Caco-2 (cell line): ENCODE measurements at places on chromosomes 2 and 18. TPM values are rescaled to one million over a fixed set of nuclear protein-coding genes. Genes with fewer than 3 reads are reported as not detected.

DNA sequence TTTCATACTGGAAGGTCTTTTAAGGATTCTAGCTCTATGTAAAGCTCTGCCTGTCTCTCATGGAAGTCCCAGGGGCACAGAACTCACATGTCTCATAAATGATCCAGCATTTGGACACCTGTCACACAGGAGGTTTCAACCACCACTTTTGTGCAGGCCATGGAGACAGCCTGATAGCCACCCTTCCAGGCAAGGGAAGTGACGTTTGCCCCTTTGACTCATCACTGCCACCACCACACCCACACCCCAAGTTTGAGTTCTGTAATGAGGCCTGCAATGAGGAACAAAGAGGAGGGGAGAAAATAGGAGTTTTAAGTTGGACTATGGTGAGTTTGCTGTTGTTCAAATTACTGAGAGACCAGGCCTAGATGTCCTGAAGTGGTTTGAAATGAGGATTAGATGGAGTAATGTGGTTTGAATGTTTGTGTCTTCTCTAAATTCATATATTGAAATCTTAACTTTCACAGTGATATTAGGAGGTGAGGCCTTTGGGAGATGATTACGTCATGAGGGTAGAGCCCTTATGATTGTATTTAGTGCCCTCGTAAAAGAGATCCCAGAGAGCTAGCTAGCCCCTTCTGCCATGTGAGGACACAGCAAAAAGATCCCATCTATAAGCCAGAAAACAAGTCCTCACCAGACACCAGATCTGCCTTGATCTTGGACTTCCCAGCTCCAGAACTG, 175.3 kb upstream of the EPHA4 start:
- no peaks in the 10 kb centered on the region for H3K36me3 ChIP-seq
- no peak overlapping the region for H3K27ac ChIP-seq
- no peaks in the 10 kb centered on the region for H3K4me1 ChIP-seq
- H3K27me3 ChIP-seq, result no peaks in the 10 kb centered on the region
- H3K4me3 ChIP-seq, result no peak overlapping the region

DNA sequence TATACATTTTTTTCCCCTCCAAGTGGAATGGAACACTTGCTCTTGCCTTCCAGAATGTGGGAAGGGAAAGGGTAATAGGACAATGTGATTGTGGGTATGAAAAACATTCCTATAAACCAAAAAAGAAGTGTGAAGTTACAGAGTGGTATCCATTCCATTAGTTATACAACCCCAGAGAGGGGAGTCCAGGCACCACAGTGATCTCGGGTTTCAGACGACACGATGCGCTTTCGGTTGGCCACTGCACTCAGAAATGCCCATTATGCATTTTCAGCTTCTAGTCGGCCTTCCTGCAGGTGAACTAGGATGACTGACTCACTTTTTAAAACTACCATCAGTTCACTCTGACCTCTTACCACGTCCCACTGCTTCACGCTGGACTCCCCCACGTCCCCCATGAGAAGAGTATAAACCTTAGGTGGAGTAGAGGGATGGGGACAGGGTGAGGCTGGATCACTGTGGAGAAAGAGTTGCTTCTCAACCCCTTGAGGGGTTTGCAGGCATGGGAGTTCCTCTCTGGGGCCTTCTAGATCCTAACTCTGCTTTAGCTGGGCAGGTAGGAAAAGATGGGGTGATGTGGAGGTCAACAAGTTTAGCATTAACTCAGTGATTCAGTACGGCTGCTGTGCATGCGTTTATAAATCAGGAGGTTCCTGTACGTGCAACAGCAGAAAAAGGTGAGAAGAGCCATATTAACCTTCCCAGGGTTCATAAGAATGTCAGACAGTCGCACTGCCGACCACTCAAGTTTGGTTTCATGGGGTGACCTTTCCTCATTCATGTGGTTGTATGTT, 50.5 kb downstream of the ZNF532 start:
- H3K27ac ChIP-seq, result no peak overlapping the region
- no peak for DNase-seq
- H3K36me3 ChIP-seq, result no peaks in the 10 kb centered on the region
- no peaks in the 10 kb centered on the region for H3K4me1 ChIP-seq
- H3K4me3 ChIP-seq, result no peak overlapping the region

Gene AOX1
- total RNA-seq, result 0.74 and 0.79 TPM in 2 replicates

Gene C2orf42
- total RNA-seq, result 12.7 and 14.8 TPM in 2 replicates

Gene CDH2
- 0.81 and 1.4 TPM in 2 replicates for total RNA-seq

Gene CHRND
- total RNA-seq, result not detected in 2 replicates

GRCh38 chr2:71925268-71926088, 222.2 kb downstream of the CYP26B1 start:
- no peaks in the 10 kb centered on the region for H3K36me3 ChIP-seq
- H3K4me3 ChIP-seq, result no peak overlapping the region
- no peak overlapping the region for H3K27ac ChIP-seq
- H3K27me3 ChIP-seq, result no peaks in the 10 kb centered on the region
- peaks cover 6% of the 10 kb centered on the region; the same call in 1 of the 2 replicates for H3K4me1 ChIP-seq

GRCh38 chr18:21714474-21714873, 9.9 kb upstream of the ABHD3 start:
- no peak overlapping the region for H3K27ac ChIP-seq
- H3K36me3 ChIP-seq, result no peaks in the 10 kb centered on the region
- no peaks in the 10 kb centered on the region for H3K4me1 ChIP-seq
- no peak for DNase-seq
- no peaks in the 10 kb centered on the region for H3K27me3 ChIP-seq
- H3K4me3 ChIP-seq, result no peak overlapping the region

DNA sequence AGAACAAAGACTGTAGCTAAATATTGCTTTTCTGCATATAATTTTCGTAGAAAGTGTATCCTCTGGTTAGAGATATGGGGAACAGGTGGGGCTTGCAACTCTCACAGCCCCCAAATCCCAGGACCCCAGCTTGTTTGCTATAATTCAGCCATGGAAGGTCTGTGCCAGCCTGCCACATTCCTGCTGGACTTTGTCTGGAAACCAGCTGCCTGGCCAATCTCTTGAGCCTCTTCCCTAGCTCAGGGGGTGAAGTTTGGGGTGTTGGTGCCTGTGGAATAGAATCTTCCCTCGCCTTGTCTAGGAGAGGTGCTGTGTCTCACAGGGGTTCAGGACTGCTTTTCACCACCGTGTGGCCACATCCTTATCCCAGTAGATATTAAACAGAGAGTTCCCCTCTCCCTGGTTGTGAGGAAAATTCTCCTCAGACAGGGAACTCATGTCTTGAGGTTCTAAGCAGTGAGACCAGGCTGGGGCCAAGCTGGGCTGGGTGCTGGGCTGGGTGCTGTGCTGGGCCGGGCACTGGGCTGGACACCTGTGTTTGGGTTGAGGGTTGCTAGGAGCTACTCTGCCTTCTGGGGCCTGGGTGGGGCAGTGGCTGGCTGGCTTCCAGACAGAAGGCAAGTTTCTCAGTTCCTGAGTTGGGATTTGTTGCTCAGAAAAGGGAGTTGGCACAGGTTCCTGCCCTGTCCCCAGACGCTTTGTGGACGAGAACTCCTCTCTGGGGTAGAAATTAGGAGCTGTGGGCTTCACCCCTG, 12.3 kb downstream of the TOGARAM2 start:
- no peaks in the 10 kb centered on the region for H3K36me3 ChIP-seq
- H3K4me1 ChIP-seq, result peaks cover 9% of the 10 kb centered on the region; the same call in 1 of the 2 replicates
- no peak overlapping the region for H3K4me3 ChIP-seq
- no peak overlapping the region for H3K27ac ChIP-seq
- H3K27me3 ChIP-seq, result no peaks in the 10 kb centered on the region
- no peak for DNase-seq

GRCh38 chr2:22703286-22703920, 681.6 kb upstream of the KLHL29 start:
- no peaks in the 10 kb centered on the region; the same call in 1 of the 2 replicates for H3K27me3 ChIP-seq
- no peaks in the 10 kb centered on the region for H3K36me3 ChIP-seq
- no peaks in the 10 kb centered on the region for H3K4me1 ChIP-seq

Gene DES
- 0.86 TPM in 1 of 2 replicates, not detected in the other for total RNA-seq

- no peak for DNase-seq
- no peaks in the 10 kb centered on the region for H3K4me1 ChIP-seq
- no peak overlapping the region for H3K4me3 ChIP-seq
- H3K36me3 ChIP-seq, result no peaks in the 10 kb centered on the region
- no peaks in the 10 kb centered on the region for H3K27me3 ChIP-seq
Observed at GRCh38 chr18:68837665-68838451, 40.0 kb downstream of the CCDC102B start.

DNA sequence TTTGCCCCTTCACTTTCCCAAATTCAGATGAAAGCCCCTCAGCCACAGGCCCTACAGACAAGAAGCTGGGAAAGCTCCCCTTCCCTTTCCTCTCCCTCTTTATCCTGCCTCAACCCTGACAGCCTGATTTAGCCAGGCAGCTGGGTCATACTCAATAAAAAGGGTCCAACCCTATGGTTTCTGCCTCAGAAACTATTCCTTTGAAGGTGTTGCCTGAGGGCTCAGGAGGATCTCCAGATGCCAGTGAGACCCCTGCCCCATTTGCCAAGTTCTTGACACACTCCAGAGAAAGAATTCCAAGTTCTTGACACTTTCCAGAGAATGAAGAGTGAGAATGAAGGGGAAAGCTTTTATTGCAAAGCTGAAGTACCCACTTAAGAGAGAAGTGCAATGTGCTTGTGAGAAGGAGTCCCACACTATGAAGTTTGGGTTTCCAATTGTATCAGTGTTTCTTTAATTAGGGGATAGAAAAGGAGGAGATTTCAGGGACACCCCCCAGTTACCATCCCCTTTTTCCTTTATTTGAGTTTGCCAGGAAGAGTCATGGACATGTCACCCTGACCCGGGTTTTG, 576.2 kb downstream of the METTL4 start:
- no peak overlapping the region for H3K27ac ChIP-seq
- H3K4me1 ChIP-seq, result peaks cover 25% of the 10 kb centered on the region
- no peak for DNase-seq
- no peaks in the 10 kb centered on the region for H3K27me3 ChIP-seq

DNA sequence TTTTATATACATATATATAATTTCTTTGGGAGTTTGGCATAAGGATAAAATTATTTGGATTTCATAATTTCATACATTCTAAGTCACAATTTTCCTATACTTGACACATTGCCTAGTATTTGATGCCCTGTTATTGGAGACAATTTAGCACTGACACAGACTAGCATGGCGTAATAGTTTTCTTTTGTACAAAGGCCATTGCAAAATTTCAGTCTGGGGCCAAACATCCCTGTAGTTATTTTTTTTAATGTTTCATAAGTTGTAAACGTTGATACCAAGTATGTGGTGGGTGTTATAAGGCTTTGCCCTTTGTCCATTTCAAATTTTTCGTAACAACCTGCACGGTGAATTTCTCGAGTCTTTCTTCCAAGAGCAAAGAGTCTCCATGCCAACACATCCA, 95.7 kb upstream of the NRP2 start:
- DNase-seq, result no peak
- H3K4me1 ChIP-seq, result no peaks in the 10 kb centered on the region
- H3K27me3 ChIP-seq, result no peaks in the 10 kb centered on the region
- no peak overlapping the region for H3K27ac ChIP-seq
- H3K4me3 ChIP-seq, result no peak overlapping the region

- H3K27me3 ChIP-seq, result no peaks in the 10 kb centered on the region
- peak; percentile 37 for DNase-seq
- H3K4me3 ChIP-seq, result no peak overlapping the region
- no peaks in the 10 kb centered on the region for H3K36me3 ChIP-seq
- H3K4me1 ChIP-seq, result peaks cover 15% of the 10 kb centered on the region
- no peak overlapping the region for H3K27ac ChIP-seq
Observed at GRCh38 chr18:34729264-34729663, 19.2 kb downstream of the DTNA start.

Gene CASP8
- total RNA-seq, result 32.1 and 33.4 TPM in 2 replicates

DNA sequence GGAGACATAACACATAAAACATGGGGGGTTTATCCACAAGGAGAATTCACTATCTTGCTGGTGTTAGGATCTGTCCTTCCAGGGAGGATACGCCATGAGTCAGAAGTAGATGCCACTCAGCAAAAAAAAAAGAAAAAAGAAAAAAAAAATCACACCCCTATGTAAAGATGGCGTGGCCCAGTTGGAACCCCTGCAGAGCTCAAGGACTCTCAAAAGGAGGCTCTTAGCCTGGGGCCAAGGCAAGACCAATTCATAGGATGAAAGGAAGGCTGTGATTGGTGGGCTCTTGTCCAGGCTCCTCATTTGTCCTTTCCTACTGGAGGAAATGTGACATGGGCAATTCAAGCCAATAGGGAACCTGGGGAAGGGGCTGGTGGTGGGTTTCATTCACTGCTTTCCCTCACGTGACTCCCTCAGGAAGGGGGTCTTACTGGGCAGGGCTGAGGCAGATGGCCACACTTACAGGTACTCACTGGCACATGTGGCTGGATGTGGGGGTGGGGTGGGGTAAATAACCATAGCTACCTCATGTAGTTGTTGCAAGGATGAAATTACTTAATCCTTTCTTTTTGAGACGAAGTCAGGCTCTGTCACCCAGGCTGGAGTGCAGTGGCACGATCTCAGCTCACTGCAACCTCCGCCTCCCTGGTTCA, 38.7 kb upstream of the HAAO start:
- H3K36me3 ChIP-seq, result no peaks in the 10 kb centered on the region
- no peak overlapping the region for H3K4me3 ChIP-seq
- H3K27me3 ChIP-seq, result no peaks in the 10 kb centered on the region
- peaks cover 12% of the 10 kb centered on the region for H3K4me1 ChIP-seq

Gene ARHGAP25
- total RNA-seq, result 0.48 and 0.58 TPM in 2 replicates

DNA sequence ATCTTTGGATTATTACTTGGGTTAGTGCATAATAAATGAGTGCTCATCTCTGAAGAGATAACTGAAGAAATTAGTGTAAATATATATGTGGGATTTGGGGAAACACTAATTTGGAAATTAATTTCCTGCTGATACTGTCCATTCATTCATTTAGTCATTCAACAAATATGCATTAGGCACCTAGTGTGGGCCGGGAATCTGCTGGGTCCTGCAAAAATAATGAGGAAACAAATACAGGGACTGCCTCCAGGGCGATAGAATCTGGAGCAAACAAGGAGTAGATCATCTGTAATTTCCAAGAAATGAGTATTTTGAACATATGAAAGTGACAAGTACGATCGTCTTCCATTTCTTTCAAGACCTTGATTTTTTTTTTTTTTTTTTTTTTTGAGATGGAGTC, 203.7 kb upstream of the LYPD1 start:
- H3K27me3 ChIP-seq, result no peaks in the 10 kb centered on the region
- no peak overlapping the region for H3K27ac ChIP-seq
- H3K36me3 ChIP-seq, result no peaks in the 10 kb centered on the region
- no peaks in the 10 kb centered on the region for H3K4me1 ChIP-seq
- no peak overlapping the region for H3K4me3 ChIP-seq

GRCh38 chr2:168215813-168216212, 31.6 kb downstream of the STK39 start:
- DNase-seq, result no peak
- no peaks in the 10 kb centered on the region for H3K36me3 ChIP-seq
- H3K27me3 ChIP-seq, result no peaks in the 10 kb centered on the region

Gene MATN3
- total RNA-seq, result 16.2 and 18.1 TPM in 2 replicates

Gene SULT1C4
- 4.0 and 5.1 TPM in 2 replicates for total RNA-seq

DNA sequence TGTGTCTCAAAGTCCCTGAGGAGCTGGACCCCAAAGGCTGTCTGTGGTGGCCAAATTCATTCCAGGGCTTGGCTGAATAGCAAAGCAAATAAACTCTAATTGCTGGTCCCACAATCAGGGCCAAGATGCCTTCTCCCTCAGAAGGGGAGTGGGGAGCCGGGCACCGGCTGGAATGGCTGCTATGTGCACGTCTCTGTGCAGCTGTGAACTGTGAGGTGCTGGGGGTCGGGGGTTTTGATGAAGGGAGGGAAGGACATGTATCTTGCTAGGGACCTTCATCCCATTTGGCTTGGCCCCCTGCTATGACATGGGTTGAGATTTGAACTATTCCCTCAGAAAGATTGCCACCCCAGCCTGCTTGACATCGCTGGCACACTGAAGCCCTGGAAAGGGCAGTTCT, 60.4 kb downstream of the CIB4 start:
- H3K27ac ChIP-seq, result no peak overlapping the region
- no peaks in the 10 kb centered on the region for H3K36me3 ChIP-seq
- no peak overlapping the region for H3K4me3 ChIP-seq
- peaks cover 2% of the 10 kb centered on the region; the same call in 1 of the 2 replicates for H3K27me3 ChIP-seq
- DNase-seq, result no peak
